ENCODE measurements at places on chromosomes 11 and 22.

GRCh38 chr11:93849751-93850593 lies 446 bp downstream of the VSTM5 start:
- DNase-seq, result peak; percentile 21

DNA sequence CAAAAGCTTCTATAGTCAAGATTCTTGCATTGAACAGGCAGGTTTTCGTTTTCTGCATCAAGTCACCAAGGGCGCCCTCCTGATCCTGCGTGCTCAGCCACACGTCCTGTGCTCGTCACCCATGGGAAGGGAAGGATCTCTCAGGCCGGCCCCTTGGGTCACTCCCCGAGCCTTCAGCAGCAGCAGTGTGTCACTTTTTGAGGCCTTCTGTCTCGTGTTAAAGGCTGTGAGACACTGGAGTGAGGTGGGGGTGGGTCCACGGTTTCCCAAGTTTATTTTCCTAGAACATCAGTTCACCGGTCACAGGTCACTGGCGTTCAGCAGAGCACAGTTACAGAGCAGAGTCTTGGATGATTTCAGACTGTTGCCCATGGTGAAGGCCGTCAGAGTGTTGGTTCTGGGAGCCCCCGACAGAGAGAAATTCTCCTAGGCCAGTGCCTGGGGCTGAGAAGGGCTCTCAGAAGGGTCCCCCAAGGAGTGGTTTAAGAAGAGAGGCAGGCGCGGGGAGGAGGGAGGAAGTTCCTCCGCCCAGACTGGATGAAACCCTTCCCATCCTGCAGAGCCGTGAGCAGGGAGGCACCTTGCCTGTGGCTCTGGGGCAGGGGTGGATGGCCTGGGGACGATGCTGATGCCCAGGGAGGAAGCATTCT lies 13.5 kb upstream of the ADORA2A start:
- no peak for DNase-seq

DNA sequence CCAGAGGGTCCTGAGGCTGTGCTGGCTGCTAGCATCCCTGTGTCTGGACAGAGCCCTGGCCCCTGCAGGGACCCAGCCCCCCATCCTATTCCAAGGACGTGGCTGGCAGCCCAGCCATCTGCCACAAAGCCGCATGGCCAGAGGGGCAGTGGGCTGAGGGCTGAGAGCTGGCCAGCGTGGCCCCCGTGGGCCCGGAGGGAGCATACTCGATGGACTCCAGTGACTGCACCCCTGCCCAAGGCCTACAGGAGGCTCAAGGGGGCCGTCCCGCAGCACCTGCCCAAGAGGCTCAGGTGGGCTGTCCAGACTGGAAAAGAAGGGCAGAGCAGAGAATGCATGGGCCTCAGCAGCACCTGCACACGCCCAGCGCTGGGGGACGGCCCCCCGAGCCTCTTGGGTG lies 13.1 kb downstream of the TSPAN4 start:
- no peak for DNase-seq

DNA sequence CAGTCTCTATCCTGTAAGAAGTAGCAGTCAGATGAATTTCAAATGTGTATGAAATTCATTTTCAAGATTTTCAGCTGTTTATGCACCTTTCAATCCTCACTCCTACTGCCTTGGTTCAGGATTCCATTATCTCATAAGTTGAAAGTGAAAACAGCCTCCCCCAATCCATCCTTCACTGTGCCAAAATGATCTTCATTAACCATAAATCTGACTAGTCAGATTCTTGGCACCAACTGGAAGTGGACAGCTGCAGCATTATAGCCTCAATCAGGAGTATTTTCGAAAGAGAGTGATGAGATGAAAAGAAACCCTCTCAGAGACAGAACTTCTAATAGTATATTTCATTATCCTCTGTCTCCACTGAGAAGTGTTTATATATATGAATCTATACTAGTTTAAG lies 365.3 kb upstream of the PDGFD start:
- peak; percentile 38 for DNase-seq

DNA sequence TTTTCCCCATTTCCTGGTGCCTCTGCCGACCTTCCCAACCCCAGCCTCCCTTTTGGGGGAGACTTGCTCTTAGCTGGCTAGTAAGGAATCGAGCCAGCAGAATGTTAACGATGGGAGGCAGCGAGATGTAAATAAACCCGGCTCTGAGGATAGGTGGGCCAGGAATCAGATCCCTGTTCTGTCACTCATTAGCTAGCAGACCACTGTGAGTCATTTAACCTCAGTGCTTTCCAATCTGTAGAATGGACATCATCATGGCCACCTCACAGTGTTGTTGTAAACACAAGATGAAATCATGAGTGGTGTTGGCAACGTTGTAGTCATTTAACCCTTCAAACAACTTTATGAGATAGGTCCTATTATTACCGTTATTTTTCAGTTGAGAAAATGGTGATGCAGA lies 208.6 kb downstream of the KIRREL3 start:
- DNase-seq, result no peak

GRCh38 chr11:65111744-65112545 lies at the start of gene TM7SF2:
TSS of gene TM7SF2 (plus strand) at chr11:65111872. CDS start at chr11:65112016, 144 bp downstream.
- DNase-seq, result peak; percentile 98

DNA sequence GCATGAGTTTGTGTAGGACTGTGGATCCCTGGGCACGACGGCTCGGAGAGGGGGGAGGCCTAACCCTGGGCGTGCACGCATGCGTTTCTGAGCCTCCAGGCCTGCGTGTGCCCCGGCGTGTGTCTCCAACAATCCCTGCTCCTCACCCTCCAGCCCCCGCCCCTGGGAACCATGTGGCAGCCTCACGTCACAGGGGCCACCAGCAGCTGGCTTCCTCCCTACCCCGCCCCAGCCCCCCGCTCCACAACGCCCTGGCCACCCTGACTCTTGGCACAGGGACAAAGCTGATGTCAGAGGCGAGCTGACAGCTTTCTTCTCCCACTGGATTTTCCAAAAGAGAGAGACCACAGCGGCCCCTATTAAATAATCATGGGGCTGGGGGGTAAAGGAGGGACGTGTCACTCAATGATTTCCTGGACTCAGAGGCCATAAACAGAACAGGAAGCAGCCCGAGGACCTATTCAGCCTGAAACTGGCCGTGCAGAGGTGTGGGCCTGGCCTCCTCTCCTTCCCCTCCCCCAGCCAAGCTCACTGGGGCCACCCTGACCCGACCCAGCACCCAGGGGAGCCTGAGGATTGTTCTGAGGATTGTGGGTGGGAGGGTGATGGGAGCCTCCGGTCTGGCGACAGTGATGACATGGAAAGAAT lies 6.8 kb upstream of the LIF start:
- DNase-seq, result peak; percentile 73

- no peak for DNase-seq
These were observed 19.7 kb downstream of the ZBED4 start for GRCh38 chr22:49873228-49873940.

- DNase-seq, result no peak
These were observed 123.8 kb downstream of the ZNF280B start for GRCh38 chr22:22384668-22385244.

DNA sequence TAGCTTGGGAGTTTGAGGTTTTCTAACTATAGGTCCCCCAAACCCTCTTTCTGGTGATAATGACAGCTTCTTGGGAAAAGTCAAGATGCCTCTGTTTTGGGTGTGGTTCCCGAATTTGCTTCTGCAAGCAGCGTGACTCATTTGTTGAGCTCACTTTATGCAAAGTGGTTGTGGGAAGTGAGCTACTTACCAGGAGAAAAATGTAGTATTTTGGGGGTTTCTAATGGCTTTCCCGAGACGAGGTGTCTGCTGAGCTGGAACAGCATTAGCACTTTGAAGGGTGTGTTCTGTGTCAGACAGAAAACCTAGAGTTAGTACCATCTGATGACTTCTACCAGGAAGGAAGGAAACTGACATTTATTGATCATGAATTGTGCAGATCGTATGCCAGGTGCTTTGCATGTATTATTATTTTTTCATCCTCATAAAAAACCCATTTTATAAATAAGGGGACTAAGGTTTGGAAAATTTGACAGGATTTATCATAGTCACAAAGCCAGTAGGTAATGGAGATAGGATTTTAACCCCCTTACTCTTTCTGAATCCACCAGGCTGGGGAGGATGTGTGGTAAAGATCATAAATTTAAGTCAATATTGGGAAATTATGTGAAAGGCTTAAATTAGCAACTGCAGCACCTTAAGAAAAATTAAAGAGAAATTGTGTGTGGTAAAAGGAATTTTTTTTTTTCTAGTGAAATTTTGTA lies 108.8 kb upstream of the CD44 start:
- no peak for DNase-seq

GRCh38 chr22:48751539-48752437 lies 1075.9 kb downstream of the BRD1 start:
- no peak for DNase-seq

DNA sequence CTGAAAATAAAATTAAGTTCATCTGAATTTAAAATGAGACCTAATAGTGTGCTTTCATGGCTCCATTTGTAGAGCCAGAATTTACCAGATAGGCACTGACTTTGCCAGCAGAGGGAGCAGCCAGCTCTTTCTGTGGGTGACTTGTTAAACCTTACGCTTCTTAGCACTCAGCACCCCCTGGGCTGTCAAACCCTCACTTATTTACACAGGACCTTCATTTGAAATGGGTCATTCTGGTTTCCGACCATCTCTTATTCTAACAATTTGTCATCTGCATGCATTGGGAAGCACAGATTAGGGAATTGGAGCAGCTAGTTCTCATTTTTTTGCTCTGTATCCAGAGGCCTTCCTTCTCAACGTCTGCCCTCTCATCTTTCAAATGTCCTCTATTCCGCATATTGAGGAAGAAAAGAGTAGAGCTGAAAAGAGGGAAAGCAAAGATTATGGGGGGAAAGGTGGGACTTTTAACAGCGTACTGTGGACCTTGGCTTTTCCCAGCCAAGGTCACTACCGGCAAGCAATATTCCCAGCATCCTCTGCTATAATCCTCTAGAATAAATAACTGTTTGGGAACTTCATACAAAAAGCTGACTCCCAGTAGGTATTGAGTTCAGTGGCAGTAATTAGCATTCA lies 3.1 kb downstream of the ASRGL1 start:
- DNase-seq, result peak; percentile 33

GRCh38 chr11:10878408-10879214 lies 20.8 kb upstream of the ZBED5 start:
- no peak for DNase-seq

GRCh38 chr11:35163702-35164496 lies 24.9 kb downstream of the CD44 start:
- DNase-seq, result no peak

DNA sequence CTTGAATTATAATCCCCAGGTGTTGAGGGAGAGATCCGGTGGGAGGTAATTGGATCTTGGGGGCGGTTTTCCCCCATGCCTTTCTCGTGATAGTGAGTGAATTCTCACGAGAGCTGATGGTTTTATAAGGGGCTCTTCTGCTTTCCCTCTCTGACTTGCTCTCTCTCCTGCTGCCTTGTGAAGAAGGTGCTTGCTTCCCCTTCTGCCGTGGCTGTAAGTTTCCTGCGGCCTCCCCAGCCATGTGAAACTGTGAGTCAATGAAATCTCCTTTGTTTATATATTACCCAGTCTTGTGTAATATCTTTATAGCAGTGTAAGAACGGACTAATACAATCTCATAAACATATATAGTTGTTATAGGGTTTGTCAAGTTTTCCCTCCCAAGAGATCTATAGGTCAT lies 32.8 kb downstream of the KCNE3 start:
- DNase-seq, result no peak

GRCh38 chr11:95512177-95512576 lies 277.4 kb downstream of the FAM76B start:
- DNase-seq, result no peak

GRCh38 chr11:2592559-2593392 lies 107.0 kb downstream of the KCNQ1OT1 start:
- DNase-seq, result no peak

DNA sequence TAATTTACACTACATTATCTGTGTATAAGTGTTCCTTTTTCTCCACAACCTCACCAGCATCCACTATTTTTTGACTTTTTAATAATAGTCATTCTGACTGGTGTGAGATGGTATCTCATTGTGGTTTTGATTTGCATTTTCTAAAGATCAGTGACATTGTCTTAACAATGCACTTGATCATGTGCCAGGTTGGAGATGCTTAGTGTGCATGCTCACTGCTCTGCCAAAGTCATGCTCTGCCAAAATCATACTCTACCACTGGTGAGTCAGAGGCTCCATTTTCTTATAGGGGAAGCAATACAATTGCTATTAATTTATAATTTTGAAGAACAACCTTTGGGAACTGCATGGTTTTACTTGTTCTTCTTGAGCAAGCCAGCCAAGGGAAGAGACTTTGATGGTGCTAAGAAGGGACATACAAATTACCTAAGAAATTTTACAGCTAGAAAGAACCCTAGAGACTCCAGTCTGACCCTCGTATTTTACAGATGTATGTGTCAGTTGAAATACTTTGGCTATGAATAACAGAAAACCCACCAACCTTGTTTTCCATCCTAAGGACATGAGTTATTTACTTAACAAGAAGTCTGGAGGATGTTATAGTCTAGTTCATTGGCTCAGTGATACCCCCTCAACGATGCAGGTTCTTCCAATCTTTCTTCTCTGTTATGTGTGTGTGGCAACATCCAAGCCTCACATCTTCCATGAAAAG lies 368.9 kb downstream of the DDX10 start:
- no peak for DNase-seq

DNA sequence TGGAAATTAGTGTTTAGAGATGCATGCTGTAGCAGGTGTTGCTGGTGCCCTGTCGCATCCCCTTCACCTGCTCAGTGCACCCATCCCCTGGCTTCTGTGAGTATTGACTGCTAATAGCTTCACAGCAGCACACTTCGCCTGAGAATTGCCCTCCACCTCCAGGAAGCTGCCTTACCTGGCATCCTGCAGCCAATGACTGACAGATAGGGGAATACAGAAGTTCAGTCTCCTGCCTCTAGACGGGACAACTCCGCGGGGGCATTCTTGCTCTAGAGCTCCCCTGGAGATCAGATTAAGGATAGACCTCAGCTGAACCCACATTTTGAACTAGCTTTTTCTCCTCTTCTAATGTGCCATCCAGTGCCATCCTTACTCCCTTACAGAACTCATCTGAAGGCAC lies 9.3 kb upstream of the CD3E start:
- DNase-seq, result no peak

DNA sequence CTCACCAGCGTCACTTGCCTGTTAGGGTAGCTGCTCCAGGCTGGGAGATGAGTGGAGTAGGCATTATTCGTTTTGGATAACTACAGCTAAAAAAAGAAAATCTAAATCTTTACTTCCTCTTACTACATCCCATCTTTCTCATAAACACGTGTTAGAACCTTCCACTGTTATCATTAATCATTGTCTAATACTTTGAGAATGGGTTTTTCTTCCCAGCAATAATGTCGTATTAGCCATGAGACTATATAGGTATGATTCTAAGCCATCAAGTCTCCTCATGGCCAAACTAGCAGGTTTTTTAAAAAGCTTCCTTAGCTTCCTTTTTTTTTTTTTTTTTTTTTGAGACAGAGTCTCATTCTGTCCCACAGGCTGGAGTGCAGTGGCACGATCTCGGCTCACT lies 3.9 kb upstream of the TEF start:
- DNase-seq, result no peak

- DNase-seq, result no peak
These were observed 7.8 kb upstream of the NFAM1 start for GRCh38 chr22:42439821-42440674.

GRCh38 chr11:75406338-75406777 lies 7.0 kb downstream of the RPS3 start:
- DNase-seq, result no peak
